ENCODE measurements at places on chromosomes 13 and 19.
A peak's percentile ranks its signal among the peaks of the same experiment; 100 is the strongest.

DNA sequence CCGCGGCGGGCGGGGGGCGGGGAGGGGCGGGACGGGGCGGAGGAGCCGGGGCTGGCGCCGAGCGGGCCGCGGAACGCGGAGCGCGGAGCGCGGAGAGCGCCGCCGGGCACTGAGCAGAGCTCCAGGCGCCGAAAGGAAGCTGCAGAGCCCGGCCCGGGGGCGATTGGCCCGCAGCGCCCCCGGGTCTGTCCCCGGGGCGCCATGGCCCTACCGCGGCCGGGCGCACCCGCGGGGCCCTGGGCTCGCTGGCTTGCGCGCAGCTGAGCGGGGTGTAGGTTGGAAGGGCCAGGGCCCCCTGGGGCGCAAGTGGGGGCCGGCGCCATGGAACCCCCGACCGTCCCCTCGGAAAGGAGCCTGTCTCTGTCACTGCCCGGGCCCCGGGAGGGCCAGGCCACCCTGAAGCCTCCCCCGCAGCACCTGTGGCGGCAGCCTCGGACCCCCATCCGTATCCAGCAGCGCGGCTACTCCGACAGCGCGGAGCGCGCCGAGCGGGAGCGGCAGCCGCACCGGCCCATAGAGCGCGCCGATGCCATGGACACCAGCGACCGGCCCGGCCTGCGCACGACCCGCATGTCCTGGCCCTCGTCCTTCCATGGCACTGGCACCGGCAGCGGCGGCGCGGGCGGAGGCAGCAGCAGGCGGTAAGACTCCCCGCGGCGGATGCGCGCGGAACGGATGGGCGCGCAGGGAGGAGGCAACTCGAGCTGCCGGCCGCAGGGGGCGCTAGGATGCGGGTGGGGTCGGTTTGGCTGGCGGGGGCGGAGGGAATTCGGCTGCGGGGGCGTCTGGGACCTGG, at the start of gene PDE4A:
Gene PDE4A (plus strand): TSS at position 95 of the 796 bp plus-strand sequence. CDS start 227 bp downstream, at position 322.
- DNase-seq, result no peak

DNA sequence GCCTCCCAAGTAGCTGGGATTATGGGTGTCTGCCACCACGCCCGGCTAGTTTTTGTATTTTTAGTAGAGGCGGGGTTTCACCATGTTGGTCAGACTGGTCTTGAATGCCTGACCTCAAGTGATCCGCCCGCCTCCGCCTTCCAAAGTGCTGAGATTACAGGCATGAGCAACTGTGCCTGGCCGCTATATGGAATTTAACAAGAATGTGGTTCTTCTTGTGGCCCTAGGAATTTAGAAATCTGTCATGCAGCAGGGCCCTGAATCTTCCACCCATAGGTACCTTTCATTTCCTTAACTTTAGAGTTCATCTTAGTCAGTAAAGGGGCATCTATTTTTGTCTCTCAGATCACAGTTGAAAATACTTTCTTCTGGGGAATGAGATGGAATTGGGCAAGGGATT, 25.6 kb upstream of the NDFIP2 start:
- DNase-seq, result no peak

GRCh38 chr13:108921238-108921637, 291.8 kb downstream of the MYO16 start:
- no peak for DNase-seq

DNA sequence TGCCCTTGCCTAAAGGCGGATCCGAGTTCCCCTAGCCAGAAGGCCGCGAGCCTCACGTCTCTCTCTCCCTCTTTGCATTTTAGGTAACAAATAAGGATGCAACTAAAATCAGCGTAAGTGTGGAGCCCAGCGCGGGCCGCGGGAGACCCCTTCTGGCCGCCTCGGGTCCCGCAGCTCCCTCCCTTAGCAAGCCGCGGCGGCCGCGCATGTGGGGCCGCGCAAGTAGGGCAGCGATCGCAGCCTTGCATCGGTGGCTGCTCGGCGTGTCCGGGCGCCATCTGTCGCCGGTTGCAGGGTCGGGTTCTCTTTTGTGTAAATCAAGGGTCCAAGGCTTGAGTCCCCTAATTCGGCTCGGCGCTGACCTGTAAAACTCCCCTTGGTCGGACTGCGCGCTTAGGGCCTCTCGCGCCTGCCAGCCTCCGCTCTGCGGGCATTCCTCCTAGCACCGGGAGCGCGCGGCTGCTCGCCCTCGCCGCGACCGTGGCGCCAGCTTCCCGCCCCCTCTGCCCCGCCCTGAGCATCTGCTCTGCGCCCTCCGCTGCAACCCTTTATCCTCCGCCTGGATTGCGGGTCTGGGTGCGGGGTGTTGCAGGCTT, 2.7 kb downstream of the VSTM2B start:
- peak; percentile 25 for DNase-seq

GRCh38 chr13:49530457-49530856, 34.7 kb downstream of the PHF11 start:
- no peak for DNase-seq

GRCh38 chr13:74438901-74439300, 304.7 kb upstream of the KLF12 start:
- DNase-seq, result no peak

DNA sequence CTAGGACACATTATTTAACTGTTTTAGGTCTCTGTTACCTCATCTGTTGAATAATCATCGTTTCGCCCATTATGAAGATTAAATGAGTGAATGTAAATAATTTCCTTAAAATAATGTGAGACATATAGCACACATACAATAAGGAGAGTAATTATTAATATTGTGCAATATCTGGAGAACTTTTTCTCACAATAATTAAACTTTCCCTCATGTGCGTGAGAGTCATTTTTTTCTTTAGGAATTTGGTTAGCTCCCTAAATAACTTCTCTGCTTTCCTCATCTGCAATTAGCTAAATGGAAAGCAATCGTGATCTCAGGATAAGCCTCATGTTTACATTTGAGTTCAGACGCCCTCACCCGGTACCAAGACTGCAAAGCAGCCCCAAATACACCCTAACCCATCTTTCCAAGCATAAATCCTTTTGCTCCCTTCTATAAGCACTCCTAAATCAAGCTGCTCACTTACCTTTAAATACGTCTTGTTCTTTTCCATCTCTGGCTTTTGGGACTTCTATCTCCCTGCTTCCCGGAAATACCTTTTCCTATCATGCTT, 78.8 kb downstream of the MZT1 start:
- DNase-seq, result no peak

GRCh38 chr13:95463531-95463930, 89.0 kb upstream of the CLDN10 start:
- no peak for DNase-seq

DNA sequence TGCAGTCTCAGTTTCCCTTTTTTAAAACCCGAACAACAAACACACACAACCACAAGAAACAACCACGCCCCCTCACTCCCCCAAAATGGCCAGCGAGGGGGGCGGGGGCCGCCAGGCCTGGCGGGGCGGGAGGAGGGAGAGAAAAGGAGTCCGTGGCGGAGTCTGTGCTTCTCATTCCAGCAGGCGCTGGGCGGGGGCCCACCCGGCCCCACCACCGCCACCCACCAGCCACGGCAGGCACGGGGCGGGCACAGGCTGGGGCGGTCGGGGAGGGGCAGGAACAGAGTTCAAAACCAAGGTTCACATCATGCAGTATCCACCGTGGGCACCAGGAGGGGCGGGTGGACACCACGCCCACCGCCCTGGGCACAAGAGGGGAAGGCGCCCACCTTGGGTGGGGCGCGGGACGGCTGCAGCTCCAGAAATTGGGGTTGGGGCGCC, 12.9 kb downstream of the DPF1 start:
- no peak for DNase-seq

- no peak for DNase-seq
Measured at GRCh38 chr13:42652642-42653415, 78.9 kb downstream of the TNFSF11 start.

- no peak for DNase-seq
Measured at GRCh38 chr19:10468133-10468532, 35.0 kb downstream of the KEAP1 start.

GRCh38 chr19:351976-352625, 7.5 kb upstream of the MIER2 start:
- no peak for DNase-seq

Data from C1 segment of cervical spinal cord (tissue), 14 donors.